ENCODE measurements at places on chromosomes 3 and 15.

- DNase-seq, result peak; percentile 2
Observed at GRCh38 chr15:99439524-99439835, 126.3 kb upstream of the MEF2A start.

GRCh38 chr15:52193321-52193720 is 2.1 kb upstream of the GNB5 start:
- DNase-seq, result no peak

- no peak for DNase-seq
Observed at GRCh38 chr3:27930052-27930602, 208.0 kb upstream of the EOMES start.

DNA sequence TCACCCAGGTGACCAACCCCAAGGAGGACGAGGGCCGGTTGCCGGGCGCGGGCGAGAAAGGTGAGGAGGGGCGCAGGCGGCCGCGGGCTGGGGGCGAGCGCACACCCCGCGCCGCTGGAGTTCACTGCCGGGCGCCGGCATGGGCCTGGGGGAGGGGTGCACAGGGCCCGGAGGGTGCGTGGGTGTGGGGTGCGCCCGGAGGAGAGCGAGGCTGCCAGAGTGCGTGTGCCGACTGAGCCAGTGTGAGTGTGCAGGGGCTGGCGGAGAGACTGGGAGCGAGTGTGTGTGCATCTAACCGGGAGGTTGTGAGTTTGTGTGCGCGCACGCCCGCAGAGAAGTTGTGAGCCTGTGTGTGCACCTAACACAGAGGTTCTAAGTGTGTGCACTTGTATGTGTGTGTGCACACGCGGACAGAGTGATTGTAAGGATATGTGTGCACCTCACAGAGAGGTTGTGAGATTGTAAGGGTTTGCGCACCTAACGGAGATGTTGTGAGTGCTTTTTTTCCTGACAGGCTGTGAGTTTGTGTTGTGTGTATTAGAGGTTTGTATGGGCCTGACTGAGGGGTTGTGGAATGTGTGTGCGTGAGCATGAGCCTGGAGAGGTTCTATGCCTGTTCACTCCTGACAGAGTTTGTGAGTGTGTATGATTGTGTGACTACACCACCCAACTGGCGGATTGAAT is 681 bp downstream of the CTDSPL start:
- peak; percentile 61 for DNase-seq

DNA sequence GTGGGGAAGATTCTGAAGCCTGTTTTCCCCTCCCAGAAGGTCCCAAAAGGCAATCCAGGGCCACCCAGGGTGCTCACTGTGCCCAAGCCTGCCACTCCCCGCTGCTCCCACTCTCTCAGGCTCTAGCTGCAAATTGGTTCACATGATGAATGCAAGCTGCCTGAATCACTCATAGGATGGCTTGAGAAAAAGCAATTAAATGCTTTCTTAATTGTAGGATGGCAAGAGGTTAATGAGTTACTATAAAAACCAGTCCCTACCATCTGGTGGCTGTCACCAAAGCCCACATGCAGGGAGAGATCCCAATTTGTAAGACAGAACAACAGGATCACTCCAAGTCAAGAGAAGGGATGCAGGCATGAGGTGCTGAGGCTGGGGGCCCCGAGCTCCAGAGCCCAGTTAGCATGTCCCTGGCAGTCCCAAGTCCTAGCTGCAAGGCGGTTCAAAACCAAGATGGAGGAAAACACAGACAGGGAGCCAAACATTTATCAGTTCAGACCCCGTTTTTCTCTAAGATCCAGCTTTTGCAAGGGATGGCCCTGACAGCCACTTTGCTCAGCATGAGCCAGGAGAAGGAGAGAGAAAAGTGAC is 207.1 kb downstream of the UACA start:
- no peak for DNase-seq

- DNase-seq, result no peak
Observed at GRCh38 chr3:122784436-122784835, 9.2 kb downstream of the HSPBAP1 start.

- no peak for DNase-seq
Observed at GRCh38 chr3:195885036-195885891, 23.1 kb downstream of the TNK2 start.

GRCh38 chr15:44101286-44101685 is 93.8 kb downstream of the FRMD5 start:
- no peak for DNase-seq

- no peak for DNase-seq
Observed at GRCh38 chr3:147799601-147800000, 390.4 kb downstream of the ZIC1 start.

DNA sequence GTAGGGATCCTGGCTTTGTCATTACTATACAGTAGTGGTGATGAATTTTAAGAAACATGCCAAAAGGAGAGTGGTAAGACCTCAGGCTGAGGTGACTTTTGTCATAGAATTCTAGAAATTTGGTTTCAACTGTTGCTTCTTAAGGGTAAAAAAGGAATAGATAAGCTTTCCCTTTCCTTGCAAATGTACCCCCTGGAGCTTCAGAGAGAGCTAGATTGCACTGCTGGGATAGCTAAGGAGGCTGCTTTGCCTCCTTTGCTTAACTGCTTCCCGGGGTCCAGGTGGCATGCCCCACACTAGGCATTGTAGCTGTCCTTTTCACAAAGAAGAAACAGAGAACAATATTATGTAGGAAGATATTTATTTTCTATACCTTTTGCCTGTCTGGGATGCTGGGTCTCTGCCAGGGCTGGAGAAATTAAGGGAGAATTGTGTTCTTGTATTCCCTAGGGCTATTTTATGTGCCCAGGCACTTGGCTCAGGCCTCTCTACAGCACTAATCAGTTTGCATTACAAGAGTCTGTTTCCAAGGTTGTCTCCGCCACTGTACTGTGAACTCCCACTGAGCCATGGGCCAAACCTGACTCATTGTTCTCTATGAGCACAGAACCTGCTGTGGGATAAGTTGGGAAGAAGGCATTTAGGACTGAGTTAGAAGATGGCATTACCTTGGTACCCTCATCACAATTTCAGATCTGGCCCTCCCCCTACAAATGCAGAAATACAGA is 460.0 kb downstream of the PDCD6IP start:
- no peak for DNase-seq

DNA sequence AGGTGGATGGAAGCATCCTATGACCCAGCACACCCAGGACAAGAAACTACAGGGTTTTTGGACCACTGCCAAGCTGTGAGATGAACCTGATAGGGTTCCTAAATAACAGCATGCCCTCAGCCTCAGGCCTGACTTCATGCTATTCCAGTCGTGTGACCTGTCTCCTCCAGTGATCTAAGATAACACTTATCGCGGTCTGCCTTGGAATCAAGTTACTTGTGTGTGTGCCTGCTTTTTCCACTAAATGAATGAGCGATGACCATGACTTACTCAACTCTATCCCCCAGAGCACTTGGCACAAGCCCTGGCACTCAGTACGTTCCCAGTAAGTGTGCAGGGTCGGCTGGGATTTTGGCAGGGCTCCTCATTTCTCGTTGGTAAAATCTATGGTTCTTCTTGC is 172.7 kb upstream of the TP63 start:
- DNase-seq, result no peak

DNA sequence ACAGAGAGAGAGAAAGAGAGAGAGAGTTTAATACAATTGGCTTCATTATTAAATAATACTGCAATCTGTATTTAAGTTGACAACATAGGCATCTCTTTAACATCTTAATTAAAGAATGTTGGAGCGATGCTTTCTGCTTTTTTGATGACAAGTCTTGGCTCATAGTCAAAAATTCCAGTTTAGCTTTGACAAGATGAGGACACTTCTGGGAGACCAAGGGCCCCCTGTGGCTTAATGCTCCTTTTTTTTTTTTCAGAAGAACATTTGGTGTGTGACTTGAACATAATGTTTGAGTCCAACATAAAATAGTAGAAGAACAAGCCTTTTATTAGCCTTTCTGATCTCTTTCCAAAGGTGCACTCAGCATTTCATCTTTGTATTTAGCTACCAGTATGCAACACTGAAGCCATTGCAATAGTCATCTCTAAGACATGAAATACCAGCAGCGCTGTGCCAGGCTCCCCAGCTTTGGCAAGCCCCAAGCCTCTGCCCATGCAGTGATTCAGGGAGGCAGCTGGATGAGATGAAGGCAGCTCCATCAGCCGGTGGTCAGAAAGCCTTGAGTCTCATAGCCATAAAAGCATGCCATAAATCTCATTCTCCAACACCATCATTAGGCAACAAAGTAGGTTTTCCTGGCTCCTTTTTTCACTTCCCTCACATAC is 349.4 kb upstream of the SEMA6D start:
- DNase-seq, result no peak

GRCh38 chr15:75895731-75896130 is 7.9 kb upstream of the FBXO22 start:
- no peak for DNase-seq

- peak; percentile 21 for DNase-seq
Observed at GRCh38 chr3:4493941-4494894, 1.1 kb downstream of the ITPR1 start.

DNA sequence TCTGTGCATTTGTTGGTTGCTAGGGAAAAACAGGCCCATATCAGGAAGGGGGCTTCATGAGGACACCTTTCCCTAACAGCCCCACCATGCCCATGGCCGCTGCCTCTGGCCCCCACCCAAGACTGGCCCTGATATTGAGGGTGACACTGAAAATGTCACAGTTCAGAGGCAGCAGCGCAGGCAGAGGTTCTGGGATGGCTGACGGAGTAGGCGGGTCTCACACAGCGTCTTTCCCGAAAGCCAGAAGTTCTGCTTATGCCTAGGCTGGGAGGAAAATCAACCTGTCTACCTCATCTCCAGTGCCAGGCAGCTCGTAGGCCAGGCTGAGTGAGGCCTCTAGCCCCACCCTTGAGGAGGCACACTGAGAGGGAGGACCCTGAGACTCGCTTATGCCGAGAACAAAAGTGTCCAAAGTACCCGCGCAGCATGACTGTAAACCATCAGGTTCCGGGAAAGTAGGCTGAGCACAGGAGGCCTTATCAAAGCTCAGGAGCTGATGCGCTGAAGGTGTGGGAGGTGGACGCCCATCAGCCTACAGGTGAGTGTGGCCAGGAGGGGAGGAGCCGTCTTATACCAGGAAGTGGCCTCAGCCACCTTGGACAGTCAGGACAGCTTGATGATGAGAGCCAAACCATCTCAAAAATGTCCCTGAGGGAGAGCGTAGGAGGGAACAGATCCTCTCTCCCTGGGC is 27.5 kb downstream of the GRAMD2A start:
- DNase-seq, result no peak

GRCh38 chr3:82103241-82103640 is 341.8 kb upstream of the GBE1 start:
- no peak for DNase-seq

- no peak for DNase-seq
Observed at GRCh38 chr3:54176106-54176505, 53.8 kb downstream of the CACNA2D3 start.

- no peak for DNase-seq
Observed at GRCh38 chr3:49313896-49314688, 25.8 kb downstream of the USP4 start.

DNA sequence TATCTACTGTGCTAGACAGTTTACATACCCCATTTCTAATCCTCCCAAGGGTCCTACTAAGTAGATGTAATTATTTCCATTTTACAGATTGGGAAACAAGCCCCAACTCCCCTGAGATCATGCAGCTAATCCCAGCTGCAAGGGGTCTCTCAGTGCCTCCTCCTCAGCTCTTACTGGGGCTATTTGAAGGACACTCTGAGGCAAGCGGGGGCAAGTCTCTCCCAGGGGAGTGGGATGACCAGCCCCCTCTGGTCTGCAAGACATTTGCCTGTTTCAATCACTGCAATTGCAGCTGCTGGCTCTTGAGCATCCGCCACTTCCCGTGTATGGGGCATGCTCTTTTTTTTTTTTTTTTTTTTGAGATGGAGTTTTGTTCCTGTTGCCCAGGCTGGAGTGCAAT is 11.4 kb downstream of the LAMP3 start:
- no peak for DNase-seq

DNA sequence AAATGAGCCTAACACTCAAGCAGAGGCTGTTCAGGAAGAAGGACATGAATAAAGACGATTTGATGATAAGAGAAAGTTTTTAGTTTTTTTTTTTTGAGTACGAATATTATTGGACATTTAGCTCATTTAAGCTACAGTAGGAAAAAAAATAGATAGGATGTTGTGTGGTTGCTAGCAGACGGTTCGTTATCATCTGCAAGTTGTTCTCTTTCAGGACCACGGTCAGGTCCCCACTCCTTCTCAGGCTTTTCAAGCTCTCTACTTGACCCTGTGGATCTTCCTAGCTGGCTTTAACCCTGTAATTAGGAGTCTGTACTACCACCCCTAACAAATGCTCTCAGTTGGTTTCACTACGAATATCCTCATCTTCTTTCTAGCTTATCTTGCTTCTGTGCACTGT is 1.1 kb downstream of the KCNH8 start:
- DNase-seq, result peak; percentile 15

DNA sequence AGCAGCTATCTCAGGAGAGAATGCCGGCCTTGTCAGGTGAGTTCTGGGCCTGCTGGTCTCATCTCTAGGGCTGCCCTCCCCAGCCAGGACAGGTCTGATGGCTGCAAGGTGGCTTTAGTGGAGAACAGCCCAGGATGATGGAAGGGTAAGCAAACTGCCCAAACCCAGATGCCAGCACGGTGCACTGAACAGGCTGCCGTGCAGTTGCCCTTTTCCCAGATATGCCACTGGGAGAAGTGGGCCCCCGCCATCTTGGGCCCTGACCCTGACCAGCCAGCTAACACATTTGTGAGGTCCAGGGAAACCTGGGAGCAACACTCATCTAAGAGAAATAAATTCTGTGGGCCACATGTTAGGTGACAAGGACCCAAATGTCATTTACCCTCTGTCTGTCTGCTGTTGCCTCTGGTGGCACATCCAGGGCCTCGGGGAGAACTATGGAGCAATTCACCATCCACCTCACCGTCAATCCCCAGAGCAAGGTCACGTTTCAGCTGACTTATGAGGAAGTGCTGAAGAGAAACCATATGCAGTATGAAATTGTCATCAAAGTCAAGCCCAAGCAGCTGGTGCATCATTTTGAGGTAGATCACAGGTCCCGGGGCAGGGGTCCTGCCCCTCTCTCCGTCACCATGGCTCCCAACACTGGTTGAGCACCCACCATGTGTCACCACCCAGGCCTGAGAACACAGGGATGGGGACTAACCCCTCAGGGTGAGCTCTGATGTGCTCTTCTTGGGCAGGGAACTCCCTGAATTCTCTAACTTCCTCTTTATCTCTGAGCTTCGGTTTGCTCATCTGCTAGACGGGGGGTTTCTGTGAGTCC is 1.8 kb downstream of the ITIH1 start:
- no peak for DNase-seq

DNA sequence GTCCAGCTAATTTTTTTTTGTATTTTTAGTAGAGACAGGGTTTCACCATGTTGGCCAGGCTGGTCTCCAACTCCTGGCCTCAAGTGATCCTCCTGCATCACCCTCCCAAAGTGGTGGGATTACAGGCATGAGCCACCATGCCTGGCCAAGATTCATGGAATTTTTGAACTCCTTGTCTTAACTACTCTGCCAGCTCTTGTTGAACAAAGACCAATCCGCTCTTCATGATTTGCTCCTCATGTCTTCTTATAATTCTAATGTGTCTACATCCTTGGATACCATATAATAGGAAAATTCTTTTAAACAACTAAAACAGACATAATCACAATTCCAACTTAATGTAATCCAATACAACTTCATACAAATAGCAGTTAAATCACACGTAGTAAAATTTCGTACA is 21.3 kb downstream of the UBA5 start:
- DNase-seq, result no peak

- no peak for DNase-seq
Observed at GRCh38 chr15:100939791-100940190, 20.6 kb downstream of the LRRK1 start.

GRCh38 chr3:61073566-61074165 is 177.6 kb downstream of the FHIT start:
- DNase-seq, result no peak

Data from CD4-positive, alpha-beta T cell treated with Interleukin-17A for 4 hours (primary cell).